ENCODE measurements at places on chromosomes 5 and 9.

DNA sequence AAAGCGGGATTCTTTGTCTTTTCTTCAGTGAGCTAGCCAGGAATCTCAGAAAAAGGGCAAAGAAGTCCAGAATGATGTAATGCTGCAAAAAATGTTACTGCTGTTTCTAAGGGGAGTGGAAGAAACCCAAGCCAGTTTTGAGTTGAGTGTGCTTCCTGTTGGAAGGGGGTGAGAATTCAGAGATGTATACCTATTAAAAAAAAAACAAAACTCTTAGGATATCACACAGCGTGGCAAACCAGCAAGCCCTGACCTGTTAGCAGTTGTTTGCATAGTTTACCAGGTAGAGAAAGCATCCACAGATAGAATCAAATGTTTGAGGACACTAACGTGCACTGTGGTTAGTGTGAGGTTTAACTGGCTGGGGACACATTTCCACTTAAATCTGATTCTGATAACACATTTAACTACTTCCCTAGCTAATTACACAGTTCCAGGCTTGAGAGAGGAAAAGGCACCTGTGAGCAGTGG lies 11.4 kb downstream of the BASP1 start:
- peak; percentile 69 for DNase-seq

GRCh38 chr9:133492061-133493021 lies 13.4 kb upstream of the SLC2A6 start:
- DNase-seq = no peak

DNA sequence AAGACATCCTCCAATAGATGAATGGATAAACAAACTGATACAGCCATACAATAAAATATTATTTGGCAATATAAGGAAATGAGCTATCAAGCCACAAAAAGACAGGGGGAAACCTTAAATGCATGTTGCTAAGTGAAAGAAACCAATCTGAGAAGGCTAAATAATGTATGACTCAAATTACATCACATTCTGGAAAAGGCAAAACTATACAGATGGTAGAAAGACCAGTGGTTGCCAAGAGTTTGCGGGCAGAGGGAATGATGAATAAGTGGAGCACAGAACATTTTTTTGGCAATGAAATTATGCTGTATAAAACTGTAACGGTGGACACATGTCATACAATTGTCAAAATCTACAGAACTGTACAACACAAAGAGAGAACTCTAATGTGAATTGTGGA lies 63.3 kb downstream of the CSF2 start:
- peak; percentile 33 for DNase-seq

DNA sequence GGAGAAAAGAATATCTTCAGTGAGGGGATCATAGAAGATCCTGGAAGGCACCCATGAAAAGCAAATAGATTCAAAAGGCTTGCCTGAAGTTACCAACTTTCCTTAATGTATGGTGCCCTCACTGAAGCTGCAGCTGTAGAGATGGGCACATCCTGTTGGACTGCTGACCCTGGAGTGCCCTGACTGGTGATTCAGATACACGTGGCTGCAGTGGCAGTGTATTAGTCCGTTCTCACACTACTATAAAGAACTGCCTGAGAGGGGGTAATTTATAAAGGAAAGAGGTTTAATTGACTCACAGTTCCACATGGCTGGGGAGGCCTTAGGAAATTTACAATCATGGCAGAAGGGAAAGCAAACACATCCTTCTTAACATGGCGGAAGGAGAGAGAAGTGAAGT lies 80.3 kb downstream of the OSMR start:
- peak; percentile 52 for DNase-seq

Data from fibroblast of skin of back (primary cell).